ENCODE measurements at places on chromosomes 3 and 15.

- DNase-seq = no peak
These were observed 30.5 kb downstream of the POLQ start for GRCh38 chr3:121515313-121515712.

DNA sequence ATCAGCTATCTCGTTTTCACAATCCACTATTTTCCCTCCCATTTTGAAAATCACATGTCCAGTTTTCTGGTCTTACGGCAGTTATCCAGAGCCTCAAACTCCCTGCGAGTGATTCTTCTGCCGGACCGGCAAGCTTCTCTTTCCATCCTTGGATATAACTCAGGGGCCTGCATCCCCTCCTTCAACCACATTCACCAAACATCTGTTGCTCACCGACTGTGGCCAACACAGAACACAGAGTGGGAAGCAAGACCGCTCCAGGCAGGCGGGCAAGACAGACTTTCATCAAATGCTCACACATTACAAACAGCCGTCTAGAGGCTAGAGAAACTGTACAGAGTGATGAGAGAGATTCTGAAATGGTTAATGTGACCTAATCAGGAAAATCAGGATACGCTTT lies 7.6 kb upstream of the SLC12A8 start:
- DNase-seq = no peak

GRCh38 chr3:133457465-133458067 lies 57.7 kb downstream of the BFSP2 start:
- DNase-seq = no peak

DNA sequence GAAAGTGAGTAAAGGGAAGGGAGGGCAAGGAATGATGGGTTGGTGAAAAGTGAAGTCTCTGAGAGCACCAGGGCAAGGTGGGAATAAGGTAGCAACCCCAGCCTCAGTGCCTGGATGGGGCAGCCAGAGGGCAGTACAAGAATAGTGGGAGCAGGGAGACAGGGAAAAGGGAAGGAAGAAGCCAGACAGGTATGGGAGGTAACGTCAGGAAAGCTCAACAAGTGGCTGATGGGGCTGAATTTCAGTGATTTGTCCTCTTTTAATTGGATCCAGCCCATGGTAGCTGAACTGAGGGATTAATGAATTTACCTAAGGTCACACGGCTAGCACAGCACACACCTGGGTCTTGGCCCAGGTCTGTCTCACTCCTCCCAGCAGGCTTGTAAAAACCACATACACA lies 12.6 kb downstream of the RORA start:
- DNase-seq = no peak

GRCh38 chr3:129577366-129577765 lies 29.1 kb downstream of the PLXND1 start:
- DNase-seq = no peak

- DNase-seq = no peak
These were observed 444.6 kb downstream of the CNTN4 start for GRCh38 chr3:2543247-2543646.

GRCh38 chr3:109178708-109179107 lies 42.2 kb downstream of the C3orf85 start:
- DNase-seq = no peak

DNA sequence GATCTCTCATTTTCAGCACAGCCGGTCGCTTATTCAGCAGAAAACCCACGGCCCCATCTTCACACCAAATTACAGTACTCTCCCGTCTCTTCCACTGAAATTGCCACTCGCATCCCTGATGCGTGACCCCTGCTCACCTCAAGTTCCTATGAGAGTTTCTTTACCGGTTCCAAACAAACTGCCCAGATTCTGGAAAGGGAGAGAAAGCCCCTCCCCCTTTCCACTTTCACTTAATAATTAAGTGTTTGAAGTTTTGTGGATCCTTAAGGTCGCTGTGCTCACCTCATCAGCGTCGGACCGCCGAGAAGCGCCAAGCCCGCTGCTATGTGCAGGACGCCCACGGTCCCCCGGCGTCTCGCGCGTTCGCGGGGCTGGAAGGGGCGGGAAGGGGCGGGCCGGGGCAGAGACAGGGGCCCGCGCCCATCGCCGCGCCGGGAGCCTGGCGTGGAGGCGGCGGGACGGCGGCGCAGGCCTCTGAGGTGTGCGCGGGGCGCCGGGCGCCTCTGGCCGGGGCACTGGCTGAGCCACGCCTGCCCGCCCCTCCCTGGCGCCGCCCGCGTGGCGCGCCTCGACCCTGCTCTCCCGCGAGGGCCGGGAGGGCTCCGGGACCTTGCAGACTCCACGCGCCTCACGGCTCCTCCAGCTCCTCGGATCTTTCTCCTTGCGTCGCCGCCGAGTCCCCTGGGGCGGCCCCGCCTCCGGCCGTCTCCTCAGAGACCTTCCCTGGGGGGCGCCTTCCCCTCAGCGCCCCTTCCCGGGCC lies at the start of gene GPR156:
GPR156 (minus strand) TSS at position 476 of the 761 bp plus-strand sequence. CDS start 41,124 bp downstream, outside the sequence.
- DNase-seq = no peak

DNA sequence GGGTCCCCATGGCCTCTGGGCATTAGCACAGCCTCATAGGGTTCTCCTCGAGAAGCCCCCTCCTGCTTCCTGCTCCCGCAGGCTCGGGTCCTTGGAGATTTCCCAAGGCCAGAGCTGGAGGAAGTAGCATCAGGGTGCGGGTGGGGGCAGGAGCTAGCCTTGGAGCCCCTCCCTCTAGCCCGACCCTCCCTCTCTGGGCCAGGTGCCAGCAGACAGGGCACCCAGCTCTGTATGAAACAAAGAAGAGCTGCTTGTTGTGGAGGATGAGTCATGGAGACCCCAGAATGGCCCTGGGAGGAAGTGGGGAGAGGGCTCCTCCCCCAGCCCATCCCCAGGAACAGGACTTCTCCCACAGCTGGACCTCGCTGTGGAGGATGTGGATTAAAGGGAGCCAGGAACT lies 29.2 kb downstream of the EPHB3 start:
- no peak for DNase-seq

DNA sequence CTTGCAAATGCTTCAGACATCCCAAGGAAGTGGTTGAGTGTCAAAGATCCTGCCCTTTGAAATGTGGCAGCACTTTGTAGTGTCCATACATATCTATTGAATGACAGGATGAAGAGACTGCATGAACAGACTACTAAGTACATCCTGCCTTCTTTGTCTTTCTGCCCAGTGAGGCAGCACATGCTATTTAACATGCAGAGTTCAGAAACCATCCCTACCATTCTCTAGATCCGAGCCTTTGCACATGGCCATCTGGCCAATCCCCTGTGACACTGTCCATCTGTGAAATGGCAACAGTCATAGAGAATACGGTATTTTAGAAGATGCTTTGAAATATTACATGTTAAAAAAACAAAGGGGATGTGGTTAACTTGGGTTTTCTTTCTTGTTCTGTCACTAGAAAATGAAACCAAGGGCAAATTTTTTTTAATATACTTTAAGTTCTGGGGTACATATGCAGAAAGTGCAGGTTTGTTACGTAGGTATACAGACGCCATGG lies 519.6 kb downstream of the NTRK3 start:
- DNase-seq = no peak

- DNase-seq = no peak
These were observed 22.5 kb downstream of the GPD1L start for GRCh38 chr3:32128936-32129335.

- no peak for DNase-seq
These were observed 838.5 kb downstream of the TUSC7 start for GRCh38 chr3:117547956-117548550.

DNA sequence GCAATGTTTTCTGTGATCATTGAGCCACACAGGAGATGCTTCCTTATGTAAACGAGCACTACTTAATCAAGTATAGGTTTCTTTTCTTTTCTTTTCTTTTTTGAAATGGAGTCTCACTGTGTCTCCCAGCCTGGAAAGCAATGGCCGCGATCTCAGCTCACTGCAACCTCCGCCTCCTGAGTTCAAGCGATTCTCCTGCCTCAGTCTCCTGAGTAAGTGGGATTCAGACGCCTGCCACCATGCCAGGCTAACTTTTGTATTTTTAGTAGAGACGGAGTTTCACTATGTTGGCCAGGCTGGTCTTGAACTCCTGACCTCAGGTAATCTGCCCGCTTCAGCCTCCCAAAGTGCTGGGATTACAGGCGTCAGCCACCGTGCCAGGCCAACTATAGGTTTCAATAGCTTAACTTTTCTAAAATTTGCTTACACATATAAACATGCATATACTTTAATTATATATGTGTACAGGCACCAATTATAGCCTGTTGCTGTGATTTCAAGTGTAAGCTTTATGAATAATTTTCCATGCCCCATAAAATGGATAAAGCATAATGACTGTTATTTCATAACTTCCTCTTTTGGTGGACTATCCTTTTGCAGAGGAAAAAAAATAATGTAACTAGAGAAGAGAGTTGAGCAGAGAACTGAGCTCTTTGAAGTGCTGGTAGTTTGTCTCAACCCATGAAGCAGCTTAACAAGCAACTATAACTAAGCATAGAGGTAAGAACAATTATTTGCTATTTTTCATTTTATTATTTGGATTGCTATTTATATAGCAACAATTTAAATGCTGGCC lies 24.8 kb upstream of the MBNL1 start:
- peak; percentile 32 for DNase-seq

DNA sequence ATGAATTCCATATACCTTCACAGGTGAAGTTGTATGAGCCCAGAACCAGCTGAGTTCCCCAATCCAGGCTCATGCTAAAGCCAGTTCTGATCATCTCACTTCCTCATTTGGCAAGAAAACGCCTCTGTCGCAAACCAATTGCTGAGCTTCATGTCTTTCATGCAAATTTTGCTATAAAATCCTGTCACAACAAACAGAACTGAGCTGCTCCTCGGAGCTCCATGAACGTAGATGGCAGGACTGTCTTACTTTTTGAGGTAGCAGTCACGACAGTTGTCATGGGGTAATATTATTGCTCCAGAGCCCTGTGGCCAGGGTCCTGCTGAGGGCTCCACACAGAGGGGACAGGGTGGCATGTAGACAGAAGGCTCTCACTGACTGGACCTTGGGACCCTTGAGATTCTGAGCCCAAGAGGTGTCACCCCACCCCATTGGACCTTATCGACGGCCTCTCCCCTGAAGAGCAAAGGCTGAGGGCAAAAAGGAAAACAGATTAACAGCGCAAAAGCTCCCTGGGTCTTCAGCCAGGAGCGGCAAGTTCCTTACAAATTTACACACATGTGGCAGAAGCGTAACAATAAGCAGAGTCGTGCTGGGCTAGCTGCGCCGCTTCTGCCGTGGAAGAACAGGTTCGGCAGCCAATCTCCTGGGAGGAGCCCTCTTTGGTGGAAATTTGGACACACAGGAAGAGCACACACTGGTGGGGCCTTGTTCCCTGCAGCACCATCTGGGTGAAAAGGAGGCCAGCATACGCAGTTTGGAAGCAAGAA lies 249.2 kb downstream of the OPA1 start:
- no peak for DNase-seq

- no peak for DNase-seq
These were observed 22.3 kb downstream of the NBEAL2 start for GRCh38 chr3:47001731-47002170.

GRCh38 chr15:35698331-35698730 lies 152.4 kb upstream of the DPH6 start:
- no peak for DNase-seq

DNA sequence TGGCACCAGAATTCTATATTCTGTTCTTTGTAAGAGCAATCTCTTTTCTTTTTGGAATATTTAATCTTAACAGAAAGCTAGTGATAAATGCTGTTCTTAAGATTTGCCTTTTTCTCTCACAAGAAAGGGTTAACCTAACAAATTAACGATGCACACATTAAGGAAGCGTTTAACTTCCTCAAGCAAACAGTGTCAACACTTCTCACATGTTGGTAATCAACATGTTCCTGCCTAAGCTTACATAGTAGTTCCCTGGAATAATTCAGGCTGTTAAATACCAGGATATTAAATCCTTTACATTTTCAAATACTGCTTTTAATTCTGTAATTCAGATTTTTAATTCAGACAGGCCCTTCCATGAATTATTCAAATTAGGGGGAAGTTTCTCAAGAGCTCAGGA lies 67.4 kb upstream of the RPL35A start:
- no peak for DNase-seq

Measured in activated T-helper 2 cell treated with anti-CD3 and anti-CD28 coated beads, Interferon-gamma antibody, Interleukin-2, Interleukin-4, amounts not matched to agents 10 μg/mL and 5 μg/mL and 100 μg/mL, durations not matched to agents 14 hours and 24 hours and 36 hours (primary cell).